Adrenal gland (tissue), 19 donors: ENCODE measurements at places on chromosomes 1 and 21. TPM values are rescaled to one million over a fixed set of nuclear protein-coding genes. Genes with fewer than 3 reads are reported as not detected.

DNA sequence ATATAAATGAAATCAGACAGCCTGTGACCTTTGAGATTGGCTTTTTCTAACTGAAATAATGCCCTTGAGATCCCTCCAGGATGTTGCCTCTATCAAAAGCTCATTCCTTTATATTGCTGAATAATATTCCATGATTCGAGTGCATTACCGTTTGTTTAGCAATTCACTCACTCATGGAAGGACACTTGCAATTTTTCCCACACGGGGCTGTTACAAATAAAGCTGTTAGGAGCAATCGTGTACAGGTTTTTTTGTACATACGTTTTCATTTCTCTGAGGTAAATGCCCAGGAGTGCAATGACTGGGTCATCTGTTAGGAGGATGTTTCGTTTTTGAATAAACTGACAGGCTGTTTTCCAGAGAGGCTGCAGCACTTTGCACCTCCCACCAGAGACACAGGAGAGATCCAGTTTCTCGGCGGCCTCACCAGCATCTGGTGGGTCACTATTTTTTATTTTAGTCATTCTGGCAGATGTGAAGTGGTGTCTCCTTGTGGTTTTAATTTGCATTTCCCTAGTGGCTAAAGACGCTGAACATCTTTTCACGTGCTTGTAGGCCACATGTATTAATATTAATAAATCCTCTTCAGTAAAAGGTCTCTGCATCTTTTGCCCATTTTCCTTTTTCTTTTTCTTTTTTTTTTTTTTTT is 11.0 kb downstream of the PRDM15 start:
- no peaks in the 10 kb centered on the region for H3K4me1 ChIP-seq
- DNase-seq: no peak
- no peak overlapping the region for H3K4me3 ChIP-seq
- H3K27ac ChIP-seq: no peak overlapping the region
- no peaks in the 10 kb centered on the region for H3K27me3 ChIP-seq

- no peak overlapping the region for H3K4me3 ChIP-seq
- H3K27me3 ChIP-seq: no peaks in the 10 kb centered on the region
- H3K27ac ChIP-seq: no peak overlapping the region
- peaks cover 8% of the 10 kb centered on the region for H3K4me1 ChIP-seq
- DNase-seq: no peak
These were observed 3.6 kb upstream of the AHCYL1 start for GRCh38 chr1:109981004-109981335.

GRCh38 chr1:211761400-211761799 is 69.2 kb downstream of the LPGAT1 start:
- DNase-seq: no peak
- H3K4me3 ChIP-seq: no peak overlapping the region
- no peaks in the 10 kb centered on the region for H3K27me3 ChIP-seq
- H3K4me1 ChIP-seq: peaks cover 6% of the 10 kb centered on the region
- H3K36me3 ChIP-seq: no peaks in the 10 kb centered on the region

Gene ZNF683
- not detected for total RNA-seq

Gene RAB13
- total RNA-seq: 39.7 TPM

Gene EDN2
- not detected for total RNA-seq

Gene C4BPA
- total RNA-seq: 6.1 TPM

DNA sequence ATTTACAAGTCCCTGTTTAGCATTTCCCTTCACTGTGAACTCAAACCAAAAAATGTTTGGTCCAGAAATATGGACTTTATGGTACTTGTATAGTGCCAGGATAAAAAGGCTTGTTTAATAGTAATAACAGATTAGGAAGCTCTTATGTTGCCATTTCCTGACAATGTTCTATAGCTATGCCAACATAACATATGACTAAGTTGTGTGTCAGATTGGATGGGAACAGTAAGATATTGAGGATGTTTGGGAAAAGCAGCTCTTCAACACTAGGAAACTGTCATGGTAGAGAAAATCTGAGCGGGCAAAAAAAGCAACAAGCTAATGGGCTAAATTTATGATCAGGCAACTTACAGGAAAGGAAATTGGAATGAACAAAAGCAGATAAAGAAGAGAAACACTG is 287.1 kb upstream of the ADGRL4 start:
- no peak for DNase-seq
- H3K27ac ChIP-seq: no peak overlapping the region
- H3K27me3 ChIP-seq: no peaks in the 10 kb centered on the region
- no peaks in the 10 kb centered on the region for H3K36me3 ChIP-seq

GRCh38 chr1:153233448-153233847 is 16.1 kb downstream of the PRR9 start:
- no peak overlapping the region for H3K4me3 ChIP-seq
- no peaks in the 10 kb centered on the region for H3K36me3 ChIP-seq
- no peak for DNase-seq

DNA sequence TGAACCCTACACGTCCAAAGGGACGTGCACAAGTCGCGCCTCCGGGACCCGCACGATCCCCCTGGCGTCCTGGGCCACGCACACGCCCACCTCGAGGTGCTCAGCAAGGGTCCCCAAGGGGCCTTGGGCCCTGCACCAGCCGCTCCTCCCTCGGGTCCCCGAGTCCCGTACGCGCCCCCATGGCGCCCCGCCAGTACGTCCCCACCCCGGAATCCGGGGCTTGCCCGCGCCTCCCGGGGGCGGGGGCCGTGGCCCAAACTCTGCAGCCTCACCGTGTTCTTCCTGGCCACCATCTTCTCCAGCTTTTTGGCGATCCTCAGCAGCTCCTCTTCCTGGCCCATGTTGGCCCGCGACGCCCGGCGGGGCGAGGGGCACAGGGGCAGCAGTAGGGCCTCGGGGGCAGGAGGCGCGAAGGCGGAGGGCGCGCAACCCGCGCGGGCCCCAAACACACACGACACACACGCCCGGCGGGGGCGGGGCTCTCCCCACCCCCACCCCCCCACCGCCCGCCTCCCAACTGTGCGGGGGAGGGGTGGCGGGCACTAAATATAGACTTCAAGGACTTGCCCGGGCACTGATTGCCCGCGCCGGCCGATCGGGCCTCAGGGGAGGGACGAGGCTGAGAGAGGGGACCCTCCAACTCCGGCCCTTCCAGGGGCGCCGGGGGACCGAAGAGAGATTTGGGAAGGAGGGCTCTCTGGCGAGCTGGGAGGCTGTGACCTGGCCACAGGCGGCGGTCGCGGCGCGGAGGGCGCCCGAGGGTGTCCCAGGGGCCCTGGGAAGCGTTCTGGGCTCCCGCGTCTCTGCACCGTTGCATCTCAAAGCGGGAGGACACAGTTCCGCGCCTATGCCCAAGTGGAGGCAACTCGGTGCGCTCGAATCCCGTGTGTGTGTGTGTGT is at the start of gene TCEA3:
Gene TCEA3 (minus strand): TSS at position 456 of the 900 bp plus-strand sequence. CDS start 115 bp downstream, at position 341.
- peak; percentile 82 for DNase-seq
- H3K4me3 ChIP-seq: peak within 1 kb of the TSS; percentile 0
- no peaks in the 10 kb centered on the region for H3K27me3 ChIP-seq
- H3K4me1 ChIP-seq: peaks cover 41% of the 10 kb centered on the region

DNA sequence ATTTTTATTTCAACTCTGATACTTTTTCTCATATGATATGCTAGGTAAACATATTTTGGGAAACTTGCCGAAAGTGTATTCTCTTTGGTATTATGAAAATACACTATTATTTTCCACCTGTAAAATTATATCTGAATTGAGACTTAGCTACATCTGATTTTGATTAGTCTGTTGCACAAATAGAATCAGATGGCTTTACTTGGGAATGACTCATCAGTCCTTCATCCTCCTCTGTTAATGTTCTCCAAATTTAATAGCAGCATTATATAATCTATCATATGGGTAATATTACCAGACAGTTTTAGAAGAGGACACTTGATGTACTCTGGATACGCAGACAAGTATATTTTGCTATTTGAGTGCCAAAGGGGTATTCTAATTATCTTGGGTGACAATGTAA is 245.3 kb downstream of the CTH start:
- no peaks in the 10 kb centered on the region for H3K27me3 ChIP-seq
- no peaks in the 10 kb centered on the region for H3K4me1 ChIP-seq
- no peaks in the 10 kb centered on the region for H3K36me3 ChIP-seq
- no peak overlapping the region for H3K4me3 ChIP-seq
- DNase-seq: no peak
- H3K27ac ChIP-seq: no peak overlapping the region

Gene DEPDC1
- total RNA-seq: 0.58 TPM

GRCh38 chr1:237303929-237304328 is 261.9 kb downstream of the RYR2 start:
- no peak for DNase-seq
- no peak overlapping the region for H3K27ac ChIP-seq
- no peaks in the 10 kb centered on the region for H3K36me3 ChIP-seq
- H3K27me3 ChIP-seq: no peaks in the 10 kb centered on the region
